ENCODE measurements at places on chromosomes 6 and 20.

- no peak for DNase-seq
These were observed 60.0 kb upstream of the EZR start for GRCh38 chr6:158879180-158879579.

DNA sequence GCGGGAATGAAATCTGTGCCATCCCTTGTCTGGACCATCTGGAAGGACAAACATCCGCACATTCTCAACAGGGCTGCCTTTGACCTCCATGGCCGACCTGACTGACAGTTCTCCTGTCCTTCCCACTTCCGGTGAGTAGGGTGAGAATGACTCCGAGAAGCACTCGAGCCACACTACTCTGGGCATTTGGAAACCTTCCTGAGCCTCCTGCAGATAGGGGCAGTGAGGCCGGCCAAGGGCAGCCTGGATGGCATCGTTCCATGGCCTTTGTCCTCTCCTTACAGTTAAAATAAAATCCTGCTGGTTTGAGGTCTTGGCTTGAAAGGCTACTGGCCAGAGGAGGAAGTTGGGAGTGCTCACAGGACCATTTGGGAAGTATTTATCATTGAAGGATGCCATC lies 70.9 kb upstream of the QKI start:
- DNase-seq, result no peak

GRCh38 chr6:106450653-106451052 lies 90.1 kb downstream of the CRYBG1 start:
- DNase-seq, result no peak

- no peak for DNase-seq
These were observed 102.6 kb downstream of the COL21A1 start for GRCh38 chr6:56144538-56145324.

GRCh38 chr20:41196653-41197225 lies 59.4 kb downstream of the PLCG1 start:
- no peak for DNase-seq

DNA sequence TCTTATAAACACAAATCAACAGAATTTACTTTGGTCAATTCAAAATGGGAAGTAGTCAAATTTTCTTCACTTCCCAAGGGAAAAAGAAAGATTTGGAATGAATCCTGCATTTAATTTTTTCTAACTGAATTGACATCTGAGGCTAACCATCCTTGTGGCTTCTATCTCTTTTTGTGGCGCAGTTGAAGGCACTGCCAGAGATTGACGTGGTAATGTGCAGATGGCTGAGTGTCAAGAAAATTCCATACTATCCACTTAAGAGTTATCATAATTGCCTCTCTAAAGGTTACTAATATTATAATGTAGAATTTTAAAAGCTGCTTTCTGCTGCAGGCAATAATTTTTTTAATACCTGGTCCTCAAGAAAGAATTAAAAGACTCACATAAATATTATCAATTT lies 162.3 kb downstream of the KLHL32 start:
- no peak for DNase-seq

DNA sequence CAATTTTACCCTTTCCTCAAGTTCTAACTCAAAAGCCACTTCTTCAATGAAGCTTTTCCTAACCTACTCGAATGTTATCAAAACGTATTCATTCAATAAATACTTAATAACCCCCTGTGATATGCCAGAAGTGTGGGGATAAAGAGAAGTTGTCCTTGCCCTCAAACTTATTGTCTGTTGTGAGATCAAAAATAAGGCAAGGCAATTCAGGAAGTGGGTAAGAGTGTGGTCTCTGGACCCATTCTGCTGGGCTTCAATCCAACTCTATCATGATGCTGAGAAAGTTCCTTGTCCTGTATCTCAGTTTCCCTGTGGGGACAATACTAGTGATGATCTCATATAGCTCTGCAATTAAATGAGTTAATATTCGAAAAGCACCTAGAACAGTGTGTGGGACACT lies 92.8 kb downstream of the PRDM1 start:
- no peak for DNase-seq

GRCh38 chr6:44487586-44487985 lies 100.1 kb downstream of the CDC5L start:
- no peak for DNase-seq

DNA sequence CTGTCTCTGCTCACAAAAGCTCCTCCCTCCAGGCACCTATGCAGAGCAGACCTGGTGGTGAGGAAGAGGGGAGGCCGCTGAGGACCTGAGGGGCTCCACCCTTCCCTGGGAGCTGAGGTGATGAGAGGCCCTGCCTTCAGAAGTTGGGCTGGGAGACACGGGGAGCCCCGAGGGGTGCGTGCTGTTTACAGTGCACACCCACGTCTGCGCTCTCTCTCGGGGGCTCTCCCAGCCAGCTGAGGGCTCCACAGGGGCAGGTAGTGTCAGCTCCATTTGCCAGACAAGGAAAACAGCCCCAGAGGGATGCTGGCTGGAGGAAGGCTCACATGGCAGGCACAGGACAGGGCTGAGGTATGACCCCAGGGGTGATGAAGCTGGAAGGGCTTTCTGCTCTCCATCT lies 13.5 kb upstream of the NOL4L start:
- DNase-seq, result no peak

DNA sequence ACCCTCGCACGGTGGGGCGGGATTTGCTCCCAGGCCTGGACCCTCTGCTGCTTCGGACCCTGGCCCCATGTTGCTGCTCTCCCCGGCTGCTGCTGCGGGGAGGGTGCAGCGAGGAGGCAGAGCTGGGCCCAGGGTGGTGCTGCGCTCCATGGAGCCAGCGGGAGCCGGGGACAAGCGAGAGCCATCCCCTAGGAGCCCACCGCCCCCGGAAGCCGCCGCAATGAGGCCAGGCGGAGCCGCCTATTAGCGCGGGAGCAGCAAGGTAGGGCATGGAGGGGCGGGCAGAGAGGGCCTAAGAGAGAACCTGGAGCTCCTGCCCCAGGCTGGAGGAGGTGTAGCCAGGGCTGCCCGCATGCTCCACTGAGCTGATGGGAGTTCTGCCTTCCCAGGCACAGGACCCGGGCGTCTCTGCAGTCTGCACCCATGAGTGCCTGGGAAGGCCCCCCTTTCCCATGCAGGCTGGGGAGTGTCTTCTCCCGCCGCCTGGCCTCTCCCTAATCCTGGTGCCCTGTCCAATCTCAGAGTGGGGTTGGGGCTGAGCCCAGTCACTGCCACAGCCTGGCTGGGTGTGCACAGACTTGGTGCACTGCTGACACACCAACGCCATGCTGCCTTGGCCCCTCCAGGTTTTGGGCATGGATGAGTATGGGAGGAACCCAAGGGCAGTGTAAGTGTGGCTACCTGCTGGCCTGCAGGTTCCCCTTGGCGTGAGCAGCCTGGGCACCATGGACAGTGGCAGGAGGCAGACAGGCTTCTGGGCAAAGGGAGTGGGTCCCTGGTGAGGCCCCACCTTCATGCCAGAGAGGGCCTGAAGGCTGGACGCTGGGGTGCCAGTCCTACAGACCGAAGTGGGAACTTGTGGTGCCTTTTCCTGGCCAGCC lies 360.6 kb upstream of the MAP3K7 start:
- no peak for DNase-seq

DNA sequence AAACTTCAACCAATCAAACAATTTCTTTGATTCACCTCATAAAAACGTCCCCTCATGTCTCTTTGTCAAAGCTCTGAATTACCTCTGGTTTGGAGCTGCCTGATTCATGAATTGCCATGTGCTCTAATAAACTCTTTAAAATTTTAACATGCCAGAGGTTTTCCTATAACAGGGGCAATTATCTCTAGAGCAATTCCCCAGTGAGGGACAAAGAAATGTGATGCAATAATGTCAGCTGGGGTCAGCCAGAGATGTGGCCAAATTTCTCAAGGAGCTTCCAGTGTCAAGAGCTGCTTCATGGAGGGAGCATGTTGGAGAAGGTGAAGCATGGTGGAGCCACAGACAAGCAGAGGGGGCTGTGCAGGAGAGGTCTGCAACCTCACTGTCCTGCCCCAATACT lies 38.7 kb upstream of the RFPL4B start:
- no peak for DNase-seq

Data from NCI-H1105 (cell line).